ENCODE measurements at places on chromosomes 12 and 14. TPM values are rescaled to one million over a fixed set of nuclear protein-coding genes. Genes with fewer than 3 reads are reported as not detected.

The MFAP5 gene
- under 0.01 TPM for total RNA-seq

The POU6F1 gene
- total RNA-seq, result 0.99 TPM

The MYL2 gene
- not detected for total RNA-seq

The ZDHHC22 gene
- total RNA-seq, result not detected

The GLIPR1L2 gene
- total RNA-seq, result 0.18 TPM

The VWF gene
- 1,224 TPM for total RNA-seq

The RASSF8 gene
- 75.2 TPM for total RNA-seq

The IFT81 gene
- total RNA-seq, result 10.6 TPM

The FITM1 gene
- total RNA-seq, result 0.27 TPM

The TMEM119 gene
- total RNA-seq, result under 0.01 TPM

The VPS29 gene
- total RNA-seq, result 64.0 TPM

The KRT85 gene
- total RNA-seq, result not detected

The PALS1 gene
- 21.8 TPM for total RNA-seq

The DDN gene
- total RNA-seq, result 0.09 TPM

The PNN gene
- 20.7 TPM for total RNA-seq

The GPR137C gene
- 0.94 TPM for total RNA-seq

The TMEM52B gene
- not detected for total RNA-seq

The ARG2 gene
- total RNA-seq, result 15.1 TPM

The KCNH3 gene
- under 0.01 TPM for total RNA-seq

The ASCL1 gene
- not detected for total RNA-seq

The VRTN gene
- total RNA-seq, result not detected

The AICDA gene
- total RNA-seq, result not detected

The ZBTB39 gene
- total RNA-seq, result 5.7 TPM

The GZMB gene
- total RNA-seq, result not detected

The PHETA1 gene
- total RNA-seq, result 7.9 TPM

The LMNTD1 gene
- total RNA-seq, result 0.45 TPM

The RNASE1 gene
- 82.6 TPM for total RNA-seq

The RPL6 gene
- total RNA-seq, result 685 TPM

The IQSEC3 gene
- not detected for total RNA-seq

The SIX6 gene
- not detected for total RNA-seq

The CPNE6 gene
- total RNA-seq, result not detected

The CCDC63 gene
- total RNA-seq, result not detected

The MYO1A gene
- total RNA-seq, result not detected

The C12orf54 gene
- not detected for total RNA-seq

The C12orf60 gene
- total RNA-seq, result 1.3 TPM

The CAPZA3 gene
- not detected for total RNA-seq

The LYZ gene
- not detected for total RNA-seq
